ENCODE measurements at places on chromosomes 7 and 10. TPM values are rescaled to one million over a fixed set of nuclear protein-coding genes. Genes with fewer than 3 reads are reported as not detected.

The ZNF365 gene
- total RNA-seq: 2.9 TPM

The HPSE2 gene
- total RNA-seq: 0.33 TPM

The SPACDR gene
- not detected for total RNA-seq

The HOXA13 gene
- 0.11 TPM for total RNA-seq

The ADIRF gene
- 10.1 TPM for total RNA-seq

The GNGT1 gene
- 20.3 TPM for total RNA-seq

The CDNF gene
- total RNA-seq: 3.0 TPM

The TSPAN12 gene
- total RNA-seq: 23.3 TPM

The PRSS1 gene
- total RNA-seq: not detected

The CNTNAP2 gene
- 68.8 TPM for total RNA-seq

The WDR91 gene
- total RNA-seq: 19.0 TPM

The C10orf62 gene
- total RNA-seq: not detected

The RADIL gene
- 7.8 TPM for total RNA-seq

The IL2RA gene
- total RNA-seq: 0.44 TPM

The ADCYAP1R1 gene
- 8.5 TPM for total RNA-seq

The SPRN gene
- total RNA-seq: 3.8 TPM

The IRF5 gene
- total RNA-seq: 2.3 TPM

The CLDN3 gene
- total RNA-seq: 6.0 TPM

The PRKCQ gene
- 8.7 TPM for total RNA-seq

The ASB15 gene
- not detected for total RNA-seq

The DYNC1I1 gene
- total RNA-seq: 31.7 TPM

The NSMCE4A gene
- total RNA-seq: 75.5 TPM

The SKIDA1 gene
- 11.4 TPM for total RNA-seq

The GNAT3 gene
- not detected for total RNA-seq

The PLCE1 gene
- 28.2 TPM for total RNA-seq

The PNLIPRP3 gene
- total RNA-seq: not detected

The UCMA gene
- not detected for total RNA-seq

The TMEM236 gene
- total RNA-seq: 0.44 TPM

The XRCC2 gene
- total RNA-seq: 5.3 TPM

The NRG3 gene
- 7.9 TPM for total RNA-seq

The LANCL2 gene
- total RNA-seq: 37.3 TPM

The ZNF853 gene
- total RNA-seq: 20.7 TPM

The CACNB2 gene
- 31.2 TPM for total RNA-seq

The BCL7B gene
- total RNA-seq: 15.7 TPM

The CALHM3 gene
- total RNA-seq: not detected

The ZNF117 gene
- total RNA-seq: 52.7 TPM

The MYH16 gene
- not detected for total RNA-seq

The EMX2 gene
- 5.0 TPM for total RNA-seq

The CYP2C19 gene
- total RNA-seq: not detected

The POM121 gene
- 17.7 TPM for total RNA-seq

The LFNG gene
- total RNA-seq: 42.2 TPM

The GPER1 gene
- total RNA-seq: 4.1 TPM

The CALCR gene
- 0.38 TPM for total RNA-seq

The HKDC1 gene
- total RNA-seq: 18.0 TPM

The PDZD8 gene
- 34.7 TPM for total RNA-seq

The SND1 gene
- 110 TPM for total RNA-seq

The TMEM213 gene
- total RNA-seq: not detected

The ANKRD2 gene
- 0.55 TPM for total RNA-seq

The SEPHS1 gene
- 70.8 TPM for total RNA-seq

The BRAF gene
- 108 TPM for total RNA-seq

All from camera-type eye (tissue), 1 donor.